ENCODE measurements at places on chromosomes 3 and 15.
A peak's percentile ranks its signal among the peaks of the same experiment; 100 is the strongest.

- peak; percentile 99 for DNase-seq
Observed at GRCh38 chr15:78216276-78217104, 17.9 kb downstream of the ACSBG1 start.

GRCh38 chr15:63891079-63891767, 57.5 kb upstream of the HERC1 start:
- DNase-seq, result peak; percentile 45

DNA sequence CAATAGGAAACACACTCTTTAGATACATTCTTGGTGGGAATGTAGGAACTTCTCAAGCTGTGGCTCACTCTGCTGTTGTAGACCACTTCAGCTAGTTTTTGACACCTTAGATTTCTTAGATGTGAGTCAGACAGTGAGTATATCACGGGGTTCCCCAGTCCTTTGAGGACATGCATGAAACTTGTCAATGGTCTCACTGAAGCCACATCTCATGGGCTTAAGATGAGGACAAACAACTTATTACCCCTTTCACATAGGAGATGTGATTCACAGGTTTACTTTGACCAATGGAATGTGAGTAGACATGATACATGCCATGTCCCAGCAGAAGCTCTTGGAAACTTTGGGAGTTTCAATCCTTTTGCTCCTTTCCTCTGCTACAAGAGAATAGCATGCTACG, 325.5 kb downstream of the CHST2 start:
- no peak for DNase-seq

- no peak for DNase-seq
Observed at GRCh38 chr15:55407498-55408011, 604 bp downstream of the CCPG1 start.

DNA sequence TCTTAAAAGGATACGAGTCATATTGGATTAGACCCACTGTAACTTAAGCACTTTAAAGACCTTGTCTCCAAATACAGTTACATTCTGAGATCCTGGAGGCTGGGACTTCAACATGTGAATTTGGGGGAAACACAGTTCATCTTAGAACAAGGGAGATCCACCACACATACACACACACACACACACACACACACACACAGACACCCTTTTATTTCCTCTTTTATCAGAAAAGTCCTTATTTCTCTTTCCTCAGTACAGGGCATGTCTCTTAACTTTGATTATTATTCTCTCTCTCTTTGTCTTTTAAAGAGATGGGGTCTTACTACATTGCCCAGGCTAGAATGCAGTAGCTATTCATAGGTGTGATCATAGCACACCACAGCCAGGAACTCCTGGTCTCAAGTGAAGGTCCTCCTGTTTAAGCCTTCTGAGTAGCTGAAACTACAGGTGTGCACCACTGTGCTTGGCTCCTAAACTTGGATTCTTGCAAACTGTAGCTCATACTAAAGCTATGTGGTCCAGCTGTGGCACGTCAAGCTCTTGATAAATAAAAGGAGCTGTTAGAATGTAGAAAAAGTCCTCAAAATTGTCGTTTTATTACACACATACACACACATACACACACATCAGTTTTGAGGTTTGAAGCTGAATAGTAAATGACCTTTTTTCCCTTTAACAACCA, 7.4 kb downstream of the GOLM2 start:
- no peak for DNase-seq

DNA sequence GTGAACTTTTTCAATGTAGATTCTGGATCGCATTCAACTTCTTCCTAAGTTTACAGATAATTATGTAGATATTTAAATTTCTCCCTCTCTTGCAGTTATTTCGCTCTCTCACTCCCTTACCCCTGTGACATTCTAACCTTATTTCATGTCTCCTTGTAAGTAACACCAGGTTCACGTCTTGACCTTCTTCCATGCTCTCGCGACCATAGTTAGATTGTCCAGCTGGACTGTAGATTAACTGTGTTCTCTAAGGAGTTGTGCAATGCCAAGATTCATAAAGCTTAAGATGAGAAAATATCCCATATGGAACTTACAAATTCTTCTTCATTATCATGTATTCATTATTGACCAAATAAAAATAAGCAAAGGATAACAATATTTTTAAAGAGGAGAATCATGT, 430.5 kb downstream of the GABRG3 start:
- no peak for DNase-seq

GRCh38 chr15:61195116-61196002, 33.7 kb downstream of the RORA start:
- peak; percentile 27 for DNase-seq

DNA sequence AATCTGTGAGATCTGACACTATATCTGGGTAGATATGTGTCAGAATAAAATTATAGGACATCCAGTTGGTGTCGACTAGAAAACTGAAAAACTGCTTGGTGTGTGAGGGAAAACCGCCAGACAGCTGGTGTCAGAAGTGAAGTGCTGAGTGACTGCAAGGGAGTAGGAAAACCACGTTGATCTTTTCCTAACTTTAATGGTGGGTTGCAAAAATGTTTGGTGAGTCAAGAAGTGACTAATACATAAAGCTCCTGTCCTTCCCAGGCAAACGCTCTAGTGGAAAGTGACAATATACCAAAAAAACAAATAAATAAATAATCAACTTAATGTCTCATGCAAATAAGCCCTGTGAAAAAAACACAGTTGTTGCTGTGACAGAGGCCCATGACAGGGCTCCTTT, 7.3 kb upstream of the CD96 start:
- no peak for DNase-seq

DNA sequence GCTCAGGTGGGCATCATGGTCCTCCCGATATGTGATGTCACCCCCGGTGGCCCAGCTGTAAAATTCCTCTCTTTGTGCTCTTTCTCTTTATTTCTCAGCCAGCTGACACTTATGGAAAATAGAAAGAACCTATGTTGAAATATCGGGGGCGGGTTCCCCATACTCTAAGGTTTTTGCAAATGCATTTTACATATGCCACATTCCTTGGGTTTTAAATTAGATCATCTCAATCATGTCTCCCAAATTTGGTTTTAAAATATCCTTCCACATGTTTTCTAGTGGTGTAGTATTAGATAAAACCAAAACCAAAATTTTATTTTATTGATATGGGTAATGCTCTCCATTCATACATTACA, 4.4 kb upstream of the TMEM62 start:
- DNase-seq, result no peak

DNA sequence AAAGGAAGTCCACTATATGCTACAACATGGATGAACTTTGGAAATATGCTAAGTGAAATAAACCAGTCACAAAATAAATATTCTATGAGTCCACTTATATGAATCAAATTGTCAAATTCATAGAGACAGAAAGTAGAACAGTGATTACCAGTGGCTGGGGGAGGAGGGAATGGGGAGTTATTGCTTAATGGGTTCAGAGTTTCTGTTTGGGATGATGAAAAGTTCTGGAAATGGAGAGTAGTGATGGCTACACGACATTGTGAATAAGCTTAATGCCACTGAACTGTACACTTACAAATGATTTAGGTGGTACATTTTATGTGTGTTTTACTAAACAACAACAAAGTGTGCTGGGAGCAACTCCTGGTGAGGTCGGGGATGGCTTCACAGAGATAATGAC, 38.1 kb downstream of the HOMER2 start:
- DNase-seq, result no peak

DNA sequence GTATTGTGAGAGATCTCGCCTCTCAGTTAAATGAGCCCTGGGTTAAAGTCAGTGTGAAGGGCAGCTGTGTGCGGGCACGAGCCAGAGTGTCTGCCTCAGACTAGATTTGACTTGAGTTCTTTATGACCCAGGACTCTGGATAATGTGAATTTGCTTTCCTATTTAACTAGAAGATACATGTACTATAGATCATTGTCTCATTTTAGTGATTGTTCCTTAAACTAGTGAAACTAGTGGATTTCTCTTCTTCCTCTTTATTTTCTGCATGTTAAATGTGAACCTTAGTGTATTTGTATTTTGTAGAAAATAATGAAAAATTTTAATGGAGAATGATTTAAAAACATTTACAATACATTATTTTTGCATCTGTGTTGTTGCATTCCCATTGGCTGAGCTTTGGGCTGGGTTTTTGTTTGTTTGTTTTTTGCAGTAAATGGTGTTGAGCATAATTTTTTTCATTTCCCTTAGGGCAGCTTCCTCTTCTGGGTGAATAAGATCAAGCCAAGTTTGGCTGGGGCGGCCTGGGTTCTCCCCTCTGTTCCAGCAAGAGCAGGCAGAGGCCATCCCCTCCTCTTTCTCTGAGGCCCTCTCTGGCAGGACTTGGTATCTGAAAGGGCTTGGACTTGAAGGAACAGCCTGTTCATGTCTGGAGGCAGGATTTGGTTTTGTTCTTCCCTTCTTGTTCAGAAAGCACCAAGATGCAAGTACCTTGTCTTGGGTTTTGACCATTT, 15.0 kb downstream of the GCSAM start:
- DNase-seq, result no peak

DNA sequence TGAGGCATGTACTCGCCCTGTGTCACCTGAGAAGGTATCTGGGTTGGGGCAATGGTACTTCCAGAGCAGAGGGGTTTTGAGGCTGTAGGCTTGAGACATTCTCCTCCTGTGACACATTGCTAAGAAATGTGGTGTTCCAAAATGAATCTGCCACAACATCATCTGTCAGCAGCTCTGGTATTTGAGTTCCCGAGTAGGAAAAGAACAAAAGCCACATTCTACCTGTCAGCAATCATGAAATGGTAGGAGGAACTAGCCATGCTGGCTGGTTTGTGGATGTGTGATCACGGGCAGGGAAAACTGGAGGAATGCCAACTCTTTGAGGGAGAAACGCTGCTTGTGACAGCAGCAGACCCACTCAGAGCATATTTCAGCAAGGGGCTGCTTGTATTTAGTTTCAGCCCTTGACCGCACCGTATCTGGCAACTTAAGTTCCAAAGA, 579.4 kb upstream of the TBL1XR1 start:
- no peak for DNase-seq

DNA sequence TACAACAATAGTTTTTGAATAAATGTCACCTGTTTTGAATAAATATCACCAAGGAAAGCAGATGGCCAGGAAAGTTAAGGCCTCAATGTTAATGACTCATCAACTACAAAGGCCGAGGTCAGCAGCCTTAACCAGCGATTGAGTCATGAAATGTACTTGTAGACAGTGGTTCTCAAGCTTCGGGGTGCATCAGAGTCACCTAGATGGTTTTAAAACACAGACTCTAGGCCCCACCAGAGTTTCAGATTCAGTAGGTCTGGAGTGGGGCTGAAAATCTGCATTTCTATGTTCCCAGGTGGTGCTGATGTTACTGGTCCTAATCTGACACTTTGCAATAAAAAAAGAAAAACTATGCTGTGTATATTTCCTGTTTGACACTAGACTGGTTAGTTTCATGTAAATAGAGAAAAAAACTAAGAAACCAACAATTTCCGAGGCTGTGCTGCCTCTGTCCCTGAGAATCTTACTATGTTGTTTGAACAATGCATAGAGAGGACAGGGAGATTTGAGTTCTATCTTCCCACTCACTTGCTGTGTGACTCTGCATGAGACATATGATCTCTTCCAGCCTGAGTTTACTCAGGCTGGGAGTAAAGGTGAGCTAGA, 9.8 kb downstream of the RAB27A start:
- no peak for DNase-seq

DNA sequence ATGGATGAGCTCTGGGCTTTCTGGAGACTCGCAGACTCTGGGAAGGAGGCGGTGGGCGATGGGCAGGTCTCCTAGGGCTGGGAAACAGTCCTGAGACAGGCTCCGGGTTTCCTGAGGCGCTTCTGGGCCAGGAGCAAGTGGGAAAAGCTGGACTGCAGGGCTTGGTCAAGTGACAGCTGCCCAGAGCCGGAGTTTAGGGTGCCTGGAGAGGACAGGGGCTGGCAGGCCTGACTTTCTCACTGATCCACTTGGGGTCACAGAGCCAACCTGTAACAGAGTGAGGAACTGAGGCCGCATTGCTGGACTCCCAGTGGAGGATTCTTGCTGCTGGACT, 107.9 kb downstream of the APBA2 start:
- DNase-seq, result no peak

GRCh38 chr15:55942332-55942731, 51.1 kb downstream of the NEDD4 start:
- DNase-seq, result no peak

GRCh38 chr15:86846036-86846435, 766.4 kb downstream of the AGBL1 start:
- DNase-seq, result no peak

- no peak for DNase-seq
Observed at GRCh38 chr3:13207578-13207922, 134.3 kb upstream of the IQSEC1 start.

DNA sequence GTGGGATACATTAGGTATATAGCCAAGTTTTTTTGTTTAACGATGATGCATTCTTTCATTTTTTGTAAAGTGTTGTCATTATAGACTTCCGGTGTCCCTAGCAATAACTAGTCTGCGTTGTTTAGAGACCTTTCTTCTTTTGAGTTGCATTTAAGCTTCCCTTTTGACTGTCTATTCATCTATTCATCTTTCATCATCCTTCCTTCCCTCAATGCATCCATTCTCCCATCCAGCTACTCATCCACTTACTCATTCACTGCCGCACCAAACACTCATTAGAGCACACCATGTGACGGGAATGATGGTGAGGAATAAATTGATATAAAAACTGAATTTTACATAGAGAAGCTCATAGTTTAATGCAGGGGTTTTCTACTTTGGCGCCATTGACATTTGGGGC, 32.9 kb downstream of the OR4F15 start:
- no peak for DNase-seq

GRCh38 chr3:99938270-99938911, 120.7 kb downstream of the CMSS1 start:
- DNase-seq, result no peak

- DNase-seq, result peak; percentile 89
Observed at GRCh38 chr15:78429477-78429876, 8.5 kb upstream of the IREB2 start.

GRCh38 chr3:88061746-88062145, 2.7 kb downstream of the ZNF654 start:
- no peak for DNase-seq

- no peak for DNase-seq
Observed at GRCh38 chr15:100520132-100520921, 8.4 kb downstream of the CERS3 start.

- no peak for DNase-seq
Observed at GRCh38 chr15:39365161-39365560, 215.7 kb upstream of the THBS1 start.

DNA sequence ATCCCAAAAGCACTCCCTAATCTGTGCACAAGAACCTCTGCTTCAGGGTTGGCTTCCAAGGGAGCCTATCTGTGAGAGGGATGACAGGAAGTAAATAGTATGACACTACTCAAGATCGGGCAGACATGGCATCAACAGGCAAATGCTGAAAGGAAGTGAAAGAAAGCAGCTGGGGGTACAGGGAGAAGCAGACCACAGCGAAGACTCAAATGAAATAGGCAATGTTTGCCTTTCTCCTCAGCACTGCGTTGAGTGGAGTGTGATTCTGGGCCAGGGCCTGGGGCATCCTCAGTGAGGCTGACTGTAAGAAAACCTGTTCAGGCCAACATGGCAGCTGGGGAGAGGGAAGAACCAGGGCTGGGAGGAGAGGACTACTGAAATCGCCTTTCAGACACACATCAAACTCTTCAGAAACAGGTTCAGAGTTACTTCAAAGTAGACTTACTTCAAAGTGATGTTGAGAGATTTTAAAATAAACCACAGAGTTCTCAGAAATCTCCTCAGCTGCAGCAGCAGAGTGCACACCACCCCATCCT, 96.6 kb downstream of the SLC9A9 start:
- no peak for DNase-seq

GRCh38 chr3:187310226-187310625, 18.7 kb upstream of the MASP1 start:
- no peak for DNase-seq
